ENCODE measurements at places on chromosomes 2 and 18.
A peak's percentile ranks its signal among the peaks of the same experiment; 100 is the strongest.

DNA sequence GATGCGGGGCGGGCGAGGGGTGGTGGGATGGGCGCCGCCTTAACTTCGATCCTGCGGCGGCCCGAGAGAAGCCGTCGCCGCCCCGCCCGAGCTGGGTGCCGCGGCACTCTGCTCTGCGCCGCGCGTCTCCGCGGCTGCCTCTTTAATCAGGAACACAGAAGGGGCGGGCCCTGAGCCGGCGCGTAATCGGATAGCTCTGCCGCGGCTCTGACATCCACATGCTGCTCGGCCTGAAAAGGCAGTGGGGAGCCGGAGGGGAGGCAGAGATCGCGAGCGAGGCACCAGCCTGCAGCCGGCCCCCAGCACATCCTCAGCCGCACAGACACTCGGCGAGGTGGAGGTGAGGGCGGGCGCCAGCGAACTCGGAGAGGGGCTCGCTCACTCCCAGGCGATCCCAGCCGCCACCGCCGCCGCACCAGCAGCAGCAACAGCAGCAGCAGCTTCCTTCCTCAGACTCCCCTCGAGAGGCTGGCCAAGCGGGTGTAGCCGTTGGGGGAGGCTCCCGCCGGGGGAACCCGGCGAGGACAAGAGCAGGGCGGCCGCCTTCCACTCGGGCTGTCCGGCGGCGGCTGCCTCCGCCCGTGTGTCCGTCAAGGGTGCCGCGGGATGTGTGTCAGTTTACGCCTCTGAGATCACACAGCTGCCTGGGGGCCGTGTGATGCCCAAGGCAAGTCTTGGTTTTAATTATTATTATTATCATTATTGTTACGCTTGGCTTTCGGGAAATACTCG, at the start of gene NRP2:
TSS of gene NRP2 (plus strand) at position 263 of the 732 bp plus-strand sequence. CDS start 790 bp downstream, outside the sequence.
- peak; percentile 45 for DNase-seq

DNA sequence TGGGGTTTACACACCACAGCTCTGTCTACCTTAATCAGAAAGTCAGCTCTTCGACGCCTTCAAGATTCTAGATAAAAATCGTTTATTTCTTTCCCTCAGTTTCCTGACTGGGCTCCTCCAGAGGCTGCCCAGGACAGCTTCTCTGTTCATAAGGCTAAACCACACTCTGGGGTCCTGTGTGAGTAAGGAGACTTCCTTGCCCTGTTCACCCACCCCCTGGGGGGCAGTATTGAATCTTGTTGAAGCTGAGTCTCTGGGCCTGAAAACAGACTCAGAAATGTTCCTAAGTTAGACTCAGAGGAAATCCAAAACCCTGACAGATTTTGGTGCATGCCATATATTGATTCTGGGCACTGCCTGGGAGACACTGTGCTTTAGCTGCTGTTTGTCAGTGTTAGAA, 43.0 kb downstream of the G6PC2 start:
- no peak for DNase-seq

DNA sequence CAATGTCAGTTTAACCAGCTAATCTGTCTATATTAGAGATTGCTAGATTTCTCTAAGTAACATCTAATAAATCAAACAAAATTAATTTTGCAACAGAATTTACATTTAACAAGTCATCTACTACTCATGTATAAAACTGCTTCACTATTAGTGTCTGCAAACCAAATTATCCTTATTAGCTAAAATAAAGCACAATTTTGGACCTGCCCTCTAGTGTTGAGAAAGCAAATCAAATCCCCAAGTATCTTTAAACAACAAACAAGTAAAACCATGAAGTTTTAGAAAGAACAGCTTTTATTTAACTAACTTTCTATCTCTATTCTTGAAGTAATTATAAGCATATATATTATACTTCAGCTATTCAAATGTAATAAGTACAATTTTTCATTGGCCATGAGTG, 113.1 kb upstream of the SP3 start:
- no peak for DNase-seq

GRCh38 chr2:196399722-196400691, 228.6 kb upstream of the STK17B start:
- DNase-seq = no peak

- DNase-seq = no peak
Measured at GRCh38 chr18:73244401-73244800, 376.6 kb upstream of the NETO1 start.

DNA sequence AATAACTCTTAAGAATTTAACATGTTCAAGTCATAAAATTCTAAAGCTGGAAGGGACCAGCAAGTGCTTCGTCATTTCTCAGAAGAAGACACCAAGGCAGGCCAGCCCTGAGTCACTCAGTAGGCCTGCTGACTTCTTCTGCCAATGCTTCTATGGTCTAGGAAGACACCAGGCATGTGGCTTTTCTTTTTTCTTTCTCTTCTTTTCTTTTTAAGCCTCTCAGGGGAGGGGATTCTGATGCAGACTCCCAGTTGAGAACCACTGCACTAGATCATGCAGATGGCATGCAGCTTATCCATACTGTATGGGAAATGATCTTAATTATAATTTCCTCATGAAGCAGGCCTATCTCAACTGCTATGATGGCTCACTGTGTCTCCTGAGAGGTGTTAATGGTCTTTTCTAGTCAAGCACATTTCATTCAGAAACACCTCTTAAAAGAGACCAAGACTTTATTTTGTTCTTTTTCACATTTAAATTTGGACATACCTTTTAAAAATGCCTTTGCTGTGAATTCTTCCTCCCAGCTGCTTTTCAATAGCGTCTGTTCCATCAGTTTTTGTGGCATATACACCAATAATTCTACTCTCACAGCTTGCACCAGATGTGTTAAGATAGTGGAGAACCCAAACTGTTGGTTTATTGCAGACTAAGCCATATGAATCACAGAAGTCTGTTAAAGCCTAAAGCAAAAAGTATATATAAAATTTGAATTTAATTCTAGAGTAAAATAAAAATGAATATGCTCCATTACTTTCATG, 11.3 kb downstream of the KCTD18 start:
- DNase-seq = no peak

DNA sequence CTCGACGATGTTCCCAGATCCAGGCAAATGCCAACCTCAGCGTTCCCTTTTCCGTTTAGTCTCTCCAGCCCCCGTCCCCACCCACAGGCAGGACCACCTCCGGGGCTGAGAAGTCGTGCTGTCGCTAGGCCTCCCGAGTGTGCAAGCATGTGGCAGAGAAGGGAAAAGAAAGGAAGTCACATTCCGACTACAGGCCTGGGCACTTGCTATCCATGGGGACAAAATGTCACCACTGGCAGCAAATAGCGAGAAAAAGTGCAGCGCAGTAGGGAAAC, 420 bp downstream of the PIGN start:
- DNase-seq = no peak

- DNase-seq = no peak
Measured at GRCh38 chr18:8706791-8707555, 1.6 kb downstream of the MTCL1 start.

GRCh38 chr2:45138904-45139303, 129.7 kb upstream of the SIX2 start:
- DNase-seq = no peak

GRCh38 chr18:26233208-26233607, 7.0 kb downstream of the TAF4B start:
- no peak for DNase-seq

DNA sequence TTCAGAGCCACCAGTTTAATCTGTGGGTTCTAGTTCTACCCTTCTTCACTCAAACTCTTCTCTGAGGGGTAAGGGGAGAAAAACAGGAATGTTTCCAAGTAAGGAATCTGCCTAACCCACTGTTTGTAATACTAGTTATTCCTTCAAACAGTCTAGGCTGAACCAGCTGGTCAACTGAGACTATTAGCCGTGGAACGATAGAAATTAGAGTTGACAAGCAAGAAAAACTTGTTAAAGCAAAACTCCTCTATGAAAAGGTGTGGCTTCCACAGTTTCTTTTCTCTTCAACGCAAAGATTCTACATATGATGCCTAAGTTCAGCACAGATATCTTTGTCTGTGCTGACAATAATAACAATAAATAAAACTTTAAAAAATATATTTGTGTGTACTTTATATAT, 11.5 kb downstream of the PAIP2B start:
- DNase-seq = no peak

DNA sequence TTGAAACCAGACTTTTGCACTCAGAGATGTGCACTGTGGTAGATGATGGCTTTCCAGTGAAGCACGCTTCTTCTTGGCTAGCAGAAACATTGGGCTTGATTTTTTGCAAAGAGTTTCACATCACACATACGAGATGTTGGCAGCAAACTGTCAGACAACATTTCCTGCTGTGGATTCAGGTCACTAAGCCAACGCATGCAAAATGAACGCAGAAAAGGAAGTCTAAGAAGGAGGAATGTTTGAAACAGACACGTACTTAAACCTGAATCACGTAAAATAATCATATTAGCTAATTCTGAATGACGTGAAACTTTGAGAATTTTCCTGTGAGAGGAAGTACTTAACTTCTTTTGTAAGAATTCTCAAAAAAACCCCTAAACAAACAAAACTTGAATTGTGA, 88.1 kb downstream of the EPB41L3 start:
- no peak for DNase-seq

DNA sequence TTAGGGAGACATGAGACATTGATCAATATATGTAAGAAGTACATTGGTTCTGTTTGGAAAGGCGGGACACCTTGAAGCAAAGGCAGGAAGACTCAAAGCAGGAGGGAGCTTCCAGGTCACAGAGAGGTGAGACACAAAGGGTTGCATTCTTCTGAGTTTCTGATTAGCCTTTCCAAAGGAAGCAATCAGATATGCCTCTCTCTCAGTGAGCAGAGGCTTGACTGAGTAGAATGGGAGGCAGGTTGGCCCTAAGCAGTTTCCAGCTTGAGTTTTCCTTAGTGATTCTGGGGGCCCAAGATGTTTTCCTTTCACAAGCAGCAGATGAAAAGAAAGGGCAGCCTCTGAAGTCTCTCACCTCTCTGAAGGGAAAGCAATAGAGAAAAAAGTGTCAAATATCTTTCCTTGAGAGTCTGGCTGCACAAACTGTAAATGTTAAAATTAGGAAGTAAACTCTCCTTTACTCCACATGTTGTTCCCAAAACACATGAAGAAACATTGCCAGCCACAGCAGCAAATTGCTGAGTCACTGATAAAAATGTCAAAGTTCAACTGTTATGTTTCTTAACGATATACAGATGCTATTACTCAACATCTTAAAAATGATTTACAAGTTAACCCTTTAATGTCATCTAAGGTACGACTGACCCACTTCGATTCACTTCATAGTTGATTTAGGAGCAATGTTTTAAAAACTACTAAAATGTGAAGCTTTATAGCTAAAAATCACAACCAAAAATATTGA, 40.3 kb downstream of the CYB5A start:
- no peak for DNase-seq

DNA sequence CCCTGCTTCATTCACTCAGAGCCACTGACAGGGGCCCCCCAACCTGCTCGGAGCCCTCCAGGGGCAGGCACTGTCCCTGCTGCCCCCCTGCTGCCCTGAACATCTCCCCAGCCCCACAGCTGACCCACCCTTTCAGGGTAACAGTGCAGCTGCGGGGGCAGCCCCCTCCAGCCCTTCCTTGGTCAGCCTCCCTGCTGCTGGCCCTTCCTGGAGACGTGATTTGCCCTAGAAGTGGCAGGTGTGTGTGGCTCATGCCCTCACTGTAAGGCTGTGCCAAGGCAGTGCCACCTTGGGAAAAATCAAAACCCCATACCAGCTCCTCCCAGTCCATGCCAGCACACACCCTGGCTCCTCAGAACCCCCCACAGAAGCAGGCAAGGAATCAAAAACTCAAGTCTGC, 184.2 kb upstream of the HDAC4 start:
- DNase-seq = no peak

DNA sequence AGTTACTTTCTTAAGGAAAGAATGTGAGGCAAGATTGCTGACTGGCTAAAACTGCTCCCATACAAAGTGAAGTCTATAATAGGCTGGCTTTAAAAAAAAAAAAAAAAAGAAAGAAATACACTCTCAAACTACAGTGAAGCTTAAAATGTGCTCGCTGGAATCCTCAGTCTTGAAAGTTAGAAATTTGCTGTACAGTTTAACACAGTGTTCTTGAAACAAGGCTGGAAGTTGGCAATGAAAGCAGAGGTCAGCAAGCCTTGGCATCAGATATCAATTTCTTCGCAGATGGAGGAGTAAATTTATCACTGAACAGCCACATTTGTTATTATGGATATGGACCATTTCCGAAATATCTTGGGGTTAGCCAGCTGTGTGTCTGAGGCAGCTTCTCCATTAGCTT, 392.9 kb downstream of the ZNF516 start:
- DNase-seq = no peak

DNA sequence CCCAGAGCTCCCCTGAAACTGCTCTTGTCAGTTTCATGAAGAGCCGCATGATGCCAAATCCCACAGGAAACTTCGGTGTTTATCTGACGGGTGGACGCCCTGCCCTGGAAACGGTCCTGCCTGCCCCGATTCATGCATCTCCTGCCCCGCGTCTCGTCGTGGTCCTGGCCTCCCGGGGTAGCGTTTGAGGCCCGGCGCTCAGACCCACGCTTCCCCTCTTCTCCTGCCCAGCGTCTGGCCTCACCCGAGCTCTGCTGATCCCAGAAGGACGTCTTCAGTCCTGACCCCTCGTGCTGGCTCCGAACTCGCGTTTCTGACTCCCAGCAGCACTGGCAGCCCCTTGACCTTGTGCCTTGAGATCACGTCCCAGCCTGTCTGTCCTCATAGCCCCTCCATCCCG, 180.5 kb downstream of the TMEM18 start:
- DNase-seq = no peak
